ENCODE measurements at places on chromosomes 3 and 15. TPM values are rescaled to one million over a fixed set of nuclear protein-coding genes. Genes with fewer than 3 reads are reported as not detected.

VPS13C gene
- 11.3 TPM for total RNA-seq

MCF2L2 gene
- 0.17 TPM for total RNA-seq

RAD54L2 gene
- 3.9 TPM for total RNA-seq

GRIP2 gene
- total RNA-seq: 1.3 TPM

TRIM42 gene
- total RNA-seq: not detected

RASGRP1 gene
- 0.40 TPM for total RNA-seq

POLQ gene
- total RNA-seq: 5.8 TPM

UCN2 gene
- 5.9 TPM for total RNA-seq

IGF2BP2 gene
- 14.4 TPM for total RNA-seq

TMEM158 gene
- total RNA-seq: 10.1 TPM

SNRPA1 gene
- total RNA-seq: 115 TPM

ECT2 gene
- 80.8 TPM for total RNA-seq

TMEM40 gene
- 0.28 TPM for total RNA-seq

DPH3 gene
- total RNA-seq: 21.2 TPM

GPR27 gene
- 3.3 TPM for total RNA-seq

WDR72 gene
- 8.3 TPM for total RNA-seq

KIF15 gene
- 7.4 TPM for total RNA-seq

Data from A549 treated with AZD2906 at 1 μM for 4 hours (cell line).